ENCODE measurements at places on chromosomes 4 and X. TPM values are rescaled to one million over a fixed set of nuclear protein-coding genes. Genes with fewer than 3 reads are reported as not detected.

The MAGEA10 gene
- not detected for total RNA-seq

The SMPX gene
- not detected for total RNA-seq

The GUCY1B1 gene
- 2.1 TPM for total RNA-seq

The MAGEA2B gene
- total RNA-seq = not detected

The PPARGC1A gene
- not detected for total RNA-seq

The ABLIM2 gene
- total RNA-seq = not detected

The GPR82 gene
- not detected for total RNA-seq

The SERPINA7 gene
- total RNA-seq = not detected

The UGT2B10 gene
- not detected for total RNA-seq

The MMAA gene
- 7.6 TPM for total RNA-seq

The TMEM175 gene
- total RNA-seq = 36.5 TPM

The GUCY1A1 gene
- not detected for total RNA-seq

The SLC10A4 gene
- not detected for total RNA-seq

The SLC7A11 gene
- 67.2 TPM for total RNA-seq

The SYN1 gene
- not detected for total RNA-seq

The REELD1 gene
- not detected for total RNA-seq

The MAGEC1 gene
- total RNA-seq = not detected

The SPANXC gene
- total RNA-seq = not detected

The TLR1 gene
- total RNA-seq = not detected

The TMPRSS11A gene
- total RNA-seq = not detected

The CABS1 gene
- total RNA-seq = not detected

The CT47C1 gene
- not detected for total RNA-seq

The ZFP42 gene
- not detected for total RNA-seq

The SSX1 gene
- total RNA-seq = not detected

The MTM1 gene
- 8.9 TPM for total RNA-seq

The MAGIX gene
- total RNA-seq = 1.3 TPM

The DUSP9 gene
- not detected for total RNA-seq

The CXCL8 gene
- total RNA-seq = 20.0 TPM

The GPR173 gene
- 2.7 TPM for total RNA-seq

The EGF gene
- total RNA-seq = 0.13 TPM

Data from GM23248 (cell line).